Activated CD4-positive, alpha-beta T cell treated with anti-CD3 and anti-CD28 coated beads for 48 hours (primary cell): ENCODE measurements at places on chromosomes 3 and 15.
A peak's percentile ranks its signal among the peaks of the same experiment; 100 is the strongest.

GRCh38 chr3:72301779-72302178, 516.8 kb upstream of the PROK2 start:
- DNase-seq = no peak

DNA sequence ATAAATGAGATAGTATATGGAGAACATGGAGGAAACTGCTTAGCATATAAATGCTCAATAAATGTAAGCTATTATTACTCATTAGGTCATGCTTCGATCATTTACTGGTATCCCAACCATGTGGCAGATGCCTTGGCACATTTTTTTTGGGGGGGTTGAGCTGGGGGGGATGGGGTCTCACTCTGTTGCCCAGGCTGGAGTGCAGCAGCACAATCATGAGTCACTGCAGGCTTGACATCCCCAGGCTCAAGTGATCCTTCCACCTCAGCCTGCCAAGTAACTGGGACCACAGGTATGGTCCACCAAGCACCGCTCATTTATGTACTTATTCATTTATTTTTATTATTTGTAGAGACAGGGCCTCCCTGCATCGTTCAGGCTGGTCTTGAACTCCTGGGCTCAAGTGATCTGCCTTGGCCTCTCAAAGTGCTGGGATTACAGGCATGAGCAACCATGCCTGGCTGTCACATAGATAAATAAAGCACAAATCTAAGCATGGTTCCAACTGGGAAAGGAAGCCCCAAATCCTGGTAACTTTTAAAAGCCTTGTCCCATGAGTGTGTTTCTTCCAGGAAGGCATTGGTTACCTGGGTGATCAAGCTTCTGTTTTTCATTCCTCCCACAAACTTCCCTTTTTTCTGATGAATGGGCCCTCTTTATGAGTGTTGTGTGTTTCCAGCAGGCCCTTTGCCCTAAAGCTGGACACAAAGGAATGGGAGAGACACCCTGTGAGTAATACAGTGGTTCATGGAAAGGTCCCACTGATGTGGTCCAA, 147.4 kb upstream of the UMPS start:
- no peak for DNase-seq

- peak; percentile 63 for DNase-seq
Measured at GRCh38 chr3:197750396-197750831, 731 bp downstream of the FYTTD1 start.

GRCh38 chr3:119148493-119149180, 2.7 kb downstream of the TEX55 start:
- no peak for DNase-seq

DNA sequence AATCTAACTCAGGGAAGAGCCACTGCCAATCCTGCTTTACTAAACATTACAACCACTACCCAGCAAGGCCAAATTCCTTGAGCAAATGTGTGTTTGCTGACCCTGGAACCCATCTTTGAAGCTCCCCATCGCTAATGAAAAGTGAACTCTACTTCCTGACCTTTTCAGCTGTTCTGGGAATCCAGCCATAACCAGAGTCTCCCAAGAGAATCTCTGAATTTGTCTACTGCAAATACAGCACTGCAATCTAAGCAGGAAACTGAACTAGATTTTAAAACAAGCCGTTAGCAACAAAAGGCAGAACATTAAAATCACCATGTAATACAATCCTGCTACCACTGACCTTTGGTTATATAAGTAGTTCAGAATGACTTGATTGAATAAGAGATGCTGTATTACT, 309.2 kb downstream of the MAGI1 start:
- DNase-seq = no peak

DNA sequence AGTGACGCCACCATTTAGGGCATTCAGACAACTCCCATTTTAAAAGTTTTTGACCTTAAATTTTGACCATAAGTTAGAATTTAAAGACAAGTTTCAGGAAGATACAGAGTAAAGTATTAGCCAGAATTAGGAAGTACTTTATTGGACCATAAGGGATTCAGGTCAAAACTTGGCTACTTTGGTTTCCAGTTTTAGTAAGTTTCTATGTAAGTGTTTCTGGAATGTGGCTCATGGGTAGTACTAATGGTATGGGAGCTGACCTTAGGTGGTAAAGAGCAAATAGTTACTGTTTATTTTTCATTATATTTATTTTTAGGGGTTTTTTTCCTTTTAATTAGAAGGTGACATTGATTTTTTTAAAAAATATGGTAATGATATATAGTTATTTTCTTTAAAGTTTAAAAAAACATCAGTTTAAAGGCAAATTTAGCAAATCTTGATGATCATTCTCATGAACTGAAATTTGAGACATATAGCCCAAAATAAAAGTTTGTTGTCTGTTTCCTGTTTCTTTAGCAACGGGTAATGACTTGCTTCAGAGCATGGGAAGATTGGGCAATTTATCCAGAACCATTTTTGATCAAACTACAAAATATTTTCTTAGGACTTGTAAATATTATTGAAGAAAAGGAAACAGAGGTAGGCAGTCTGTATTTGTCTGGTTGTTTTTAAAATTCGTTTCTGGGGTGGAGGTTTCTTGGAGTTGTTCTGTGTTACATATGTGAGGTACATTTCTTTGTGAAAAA, 34.3 kb downstream of the U2SURP start:
- DNase-seq = no peak

GRCh38 chr3:126946405-126946804, 36.5 kb upstream of the PLXNA1 start:
- no peak for DNase-seq

DNA sequence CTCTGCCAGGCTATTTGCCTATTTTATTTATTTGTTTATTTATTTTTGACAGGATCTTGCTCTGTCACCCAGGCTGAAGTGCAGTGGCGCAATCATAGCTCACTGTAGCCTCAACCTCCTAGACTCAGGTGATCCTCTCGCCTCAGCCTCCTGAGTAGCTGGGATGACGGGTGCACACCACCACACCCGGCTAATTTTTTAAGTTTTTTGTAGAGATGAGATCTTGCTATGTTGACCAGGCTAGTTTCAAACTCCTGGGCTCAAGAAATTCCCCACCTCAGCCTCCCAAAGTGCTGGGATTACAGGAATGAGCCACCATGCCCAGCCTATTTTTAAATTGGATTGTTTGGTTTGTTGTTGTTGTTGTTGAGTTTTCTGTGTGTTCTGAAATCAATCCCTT, 5.5 kb downstream of the NDUFB5 start:
- no peak for DNase-seq

DNA sequence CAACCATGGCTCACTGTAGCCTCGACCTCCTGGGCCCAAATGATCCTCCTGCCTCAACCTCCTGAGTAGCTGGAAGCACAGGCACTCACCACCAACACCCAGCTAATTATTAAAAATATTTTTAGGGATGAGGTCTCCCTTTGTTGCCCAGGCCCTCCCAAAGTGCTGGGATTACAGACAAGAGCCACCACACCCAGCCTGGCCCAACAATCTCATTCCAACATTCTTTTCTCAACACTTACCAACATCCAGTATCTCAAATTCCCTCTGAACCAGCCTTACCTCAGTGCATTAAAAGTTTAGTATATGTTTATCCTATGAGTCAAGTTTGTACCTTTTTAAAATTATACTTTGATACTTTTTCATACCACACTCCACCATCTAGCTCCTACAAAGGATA, 25.0 kb downstream of the ANXA2 start:
- no peak for DNase-seq

DNA sequence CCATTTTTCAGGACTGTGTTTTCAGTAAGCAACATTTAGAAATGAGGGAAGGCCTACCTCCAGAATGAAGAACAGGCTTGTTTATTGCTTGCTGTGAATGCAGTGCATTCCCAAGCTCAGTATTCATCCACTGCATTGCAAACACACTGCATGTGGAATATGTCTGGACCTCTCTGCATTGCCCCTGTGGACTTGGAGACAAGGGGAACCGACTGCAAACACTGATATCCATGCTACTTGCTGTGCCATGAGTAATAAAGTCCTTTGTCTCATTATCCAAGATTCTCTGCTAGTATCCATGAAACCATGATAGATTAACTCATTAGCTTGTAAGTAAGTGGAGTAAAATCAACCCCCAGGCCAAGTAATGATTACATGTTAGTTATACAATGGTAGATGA, 301.2 kb upstream of the NR2E3 start:
- no peak for DNase-seq

GRCh38 chr3:192188218-192188835, 539.0 kb downstream of the FGF12 start:
- DNase-seq = peak; percentile 67

DNA sequence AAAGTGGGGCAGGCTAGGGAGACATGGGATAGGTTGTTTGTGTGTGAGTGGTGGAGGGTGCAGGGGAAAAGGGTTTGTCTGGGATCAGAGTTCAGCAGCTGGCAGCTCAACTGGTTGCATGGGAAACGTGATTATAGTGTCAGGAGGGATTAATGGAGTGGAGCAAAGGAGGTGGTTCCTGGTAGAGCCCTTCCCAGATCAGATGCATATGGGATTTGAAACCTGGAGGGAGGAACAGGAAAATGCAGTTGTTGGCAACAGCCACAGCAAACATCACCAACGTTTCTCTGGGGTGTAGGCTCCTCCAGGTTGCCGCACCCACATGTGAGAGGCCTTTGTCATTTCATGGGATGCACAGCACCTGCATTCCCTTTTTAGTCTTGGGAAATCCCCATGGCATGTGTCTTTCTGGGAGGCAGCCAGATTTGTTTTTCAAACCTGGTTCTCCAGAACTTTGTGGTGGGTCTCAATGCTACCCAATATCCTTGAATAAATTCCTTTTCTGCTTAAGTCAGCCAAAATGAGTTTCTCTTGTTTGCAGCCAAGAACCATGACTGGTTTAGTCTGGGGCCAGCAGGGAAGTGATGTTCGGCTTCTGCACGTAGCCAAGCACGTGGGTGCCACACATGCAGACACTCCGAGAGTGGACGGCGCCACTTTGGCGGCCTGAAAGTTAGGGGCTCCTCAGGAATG, 61.3 kb downstream of the BDH1 start:
- no peak for DNase-seq

DNA sequence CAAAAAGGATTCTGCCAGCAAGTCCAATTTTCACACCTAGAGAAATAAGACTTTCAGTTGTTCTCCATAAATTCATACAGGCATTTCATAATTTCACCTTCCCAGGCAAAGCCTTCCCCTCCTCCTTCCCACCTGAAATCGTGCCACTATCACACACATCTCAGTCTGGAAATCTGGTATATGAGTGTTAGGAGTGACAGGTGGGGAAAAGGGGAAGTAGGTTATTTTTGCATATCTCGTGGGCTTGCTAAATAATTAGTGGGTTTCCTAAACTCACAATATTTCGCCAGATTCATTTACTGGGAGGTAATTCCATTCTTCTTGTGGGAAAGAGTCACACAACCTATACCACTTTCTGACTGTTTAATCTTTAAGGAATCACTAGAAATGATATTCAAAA, 7.4 kb downstream of the ALDH1A2 start:
- no peak for DNase-seq

DNA sequence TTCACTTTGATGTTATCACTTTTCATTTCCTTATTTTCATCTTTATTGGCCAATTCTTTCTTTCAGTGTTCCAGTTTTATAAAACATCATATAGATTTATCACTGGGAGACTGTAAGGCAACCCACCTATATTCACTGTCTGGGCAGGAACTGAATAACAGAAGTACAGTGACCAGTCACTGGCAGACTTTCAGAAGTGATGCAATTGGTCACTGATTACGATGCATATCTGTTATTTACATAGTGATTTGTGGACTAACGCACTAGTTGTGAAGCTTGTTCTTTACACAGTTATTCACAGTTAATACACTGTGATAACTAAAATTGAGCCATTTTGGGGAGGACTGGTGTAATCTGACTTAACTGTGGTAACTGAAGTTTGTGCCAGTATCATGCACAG, 190.2 kb upstream of the DPH6 start:
- no peak for DNase-seq

DNA sequence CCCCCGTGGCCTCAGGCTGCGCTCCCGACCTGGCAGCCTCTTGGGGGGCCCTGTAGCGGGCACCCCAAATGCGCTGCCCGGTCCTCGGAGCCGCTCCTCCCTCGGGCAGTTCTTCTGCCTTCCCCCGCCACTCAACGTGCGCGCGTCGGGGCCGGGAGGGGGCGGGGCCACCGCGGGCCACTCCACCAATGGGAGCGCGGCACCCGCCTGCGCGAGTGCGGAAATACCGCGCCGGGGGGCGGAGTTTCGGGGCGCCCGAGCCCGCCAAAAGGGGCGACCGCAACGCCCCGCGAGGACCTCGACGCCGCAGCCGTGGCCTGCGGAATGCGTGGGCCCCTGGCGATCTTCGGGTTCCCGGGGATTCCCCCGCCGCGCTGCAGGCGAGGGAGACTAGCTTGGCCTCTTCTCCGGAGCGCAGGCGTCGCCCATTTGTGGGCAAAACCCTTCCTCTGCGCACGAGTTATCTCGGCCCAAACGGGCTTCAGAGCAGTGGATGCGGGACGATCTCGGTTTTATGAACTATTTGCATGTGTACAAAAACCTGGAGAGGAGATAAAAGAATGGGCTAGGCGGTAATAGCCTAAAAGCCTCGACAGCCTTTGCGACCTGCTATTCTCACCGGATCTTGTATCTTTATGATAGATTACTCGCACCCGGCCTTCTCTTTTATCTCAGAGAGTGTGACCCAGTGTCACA, at the start of gene TASOR:
TASOR (minus strand) TSS at position 144 of the 696 bp plus-strand sequence. CDS start 259 bp downstream, outside the sequence.
- peak; percentile 92 for DNase-seq

GRCh38 chr3:114727373-114727772, 419.7 kb downstream of the ZBTB20 start:
- no peak for DNase-seq

DNA sequence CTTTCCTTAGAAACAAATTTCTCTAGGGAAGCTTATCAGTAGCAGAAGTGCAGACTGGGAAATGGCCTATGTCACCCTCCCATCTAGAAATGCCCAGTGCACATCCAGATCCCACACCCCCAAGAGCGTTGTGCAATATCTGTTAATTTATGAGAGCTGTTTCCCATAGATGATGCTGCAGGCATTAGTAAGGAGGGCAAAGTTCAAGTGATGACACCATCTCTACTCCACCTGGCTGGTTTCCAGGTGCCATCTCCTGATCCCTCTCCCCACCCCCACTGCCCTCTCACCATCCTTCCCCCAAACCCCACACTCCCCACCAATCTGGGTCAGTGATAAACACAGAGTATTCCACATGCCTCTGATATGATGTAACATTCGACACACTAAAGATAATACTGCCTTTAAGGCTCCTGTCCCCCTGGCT, 39.4 kb downstream of the AGTR1 start:
- DNase-seq = no peak

- DNase-seq = no peak
Measured at GRCh38 chr3:100496711-100497261, 4.4 kb downstream of the TMEM45A start.

GRCh38 chr15:78909160-78909695, 35.6 kb downstream of the CTSH start:
- DNase-seq = no peak
